ENCODE measurements at places on chromosomes 7 and 10. TPM values are rescaled to one million over a fixed set of nuclear protein-coding genes. Genes with fewer than 3 reads are reported as not detected.

DNA sequence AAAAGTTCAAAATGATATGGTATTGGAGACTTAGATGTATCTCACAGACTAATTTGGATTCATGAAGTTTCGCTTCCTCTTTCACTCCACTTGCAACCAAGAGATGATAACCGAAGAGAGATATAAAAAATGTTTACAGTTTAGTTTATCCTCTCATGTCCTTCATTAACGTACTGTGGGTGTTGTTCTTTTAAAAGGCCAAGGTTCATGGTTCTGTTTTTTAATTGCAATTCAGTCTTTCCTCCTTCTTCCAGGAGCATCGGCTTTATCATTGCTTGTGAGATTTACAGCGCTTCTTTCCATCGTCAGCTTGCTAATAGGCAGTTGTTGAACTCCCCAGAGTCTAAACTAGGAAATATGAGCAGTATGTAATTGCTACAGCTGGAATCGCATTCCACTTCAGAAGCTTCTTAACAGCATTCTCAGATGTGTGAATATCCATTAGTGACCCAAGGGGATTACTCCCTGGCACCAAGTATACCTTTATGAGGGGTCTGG is 75.9 kb upstream of the HGF start:
- DNase-seq: peak; percentile 76

DNA sequence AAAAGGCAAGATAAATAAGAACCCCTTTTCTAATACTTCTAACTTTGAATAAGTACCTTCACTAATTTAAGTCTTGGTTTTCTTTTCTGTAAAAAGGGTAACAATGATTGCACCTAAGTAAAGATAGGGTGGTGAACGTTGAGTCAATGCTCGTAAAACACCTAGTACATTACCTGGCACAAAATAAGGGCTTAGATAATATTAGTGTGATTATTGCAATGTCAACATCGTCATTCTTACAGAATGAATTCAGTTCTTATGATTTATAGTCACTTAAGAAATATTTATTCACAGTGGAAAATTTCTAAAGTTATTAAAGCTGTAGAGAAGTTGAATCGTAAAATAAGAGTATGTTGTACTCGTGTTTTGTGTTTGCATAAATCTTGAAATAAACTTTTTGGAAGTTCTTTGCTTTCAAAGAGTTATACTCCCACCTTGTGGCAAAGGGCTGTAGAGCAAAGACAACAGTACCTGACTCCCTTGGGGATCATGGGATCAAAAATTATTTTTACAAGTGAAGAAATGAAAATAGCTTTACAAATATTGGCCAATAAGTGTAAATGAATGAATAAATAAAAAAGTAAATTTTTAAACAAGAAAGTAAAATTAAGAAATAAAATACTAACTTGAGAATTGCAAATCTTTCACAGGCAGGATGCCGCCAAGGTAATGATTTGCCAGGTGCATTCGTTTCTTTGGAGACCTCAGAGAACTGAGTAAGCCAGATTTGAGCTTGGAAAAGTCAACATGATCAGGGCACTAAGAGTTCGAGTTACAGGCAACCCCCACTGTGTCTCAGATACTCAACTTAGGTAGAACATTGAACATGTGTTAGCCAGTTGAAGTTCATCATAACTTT is 285.8 kb upstream of the CACNA2D1 start:
- DNase-seq: peak; percentile 58

DNA sequence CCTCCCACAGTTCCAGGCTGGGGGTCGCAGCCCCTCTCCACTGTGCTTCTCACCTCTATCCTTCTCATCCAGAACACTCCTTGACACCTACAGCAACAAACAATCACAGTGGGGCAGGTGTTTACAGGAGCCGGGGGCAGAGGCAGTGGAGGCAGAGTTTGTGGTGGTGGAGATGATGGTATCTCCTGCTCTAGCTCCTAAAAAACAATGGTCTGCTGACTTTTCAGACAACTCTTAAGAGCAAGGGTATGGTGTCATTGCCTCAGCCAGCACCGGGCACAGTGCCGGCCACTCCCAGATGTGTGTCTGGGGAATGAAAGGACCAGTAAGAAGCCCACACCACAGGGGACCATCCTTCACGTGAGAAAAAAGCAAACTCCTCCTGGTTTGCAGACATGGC is 36.3 kb upstream of the ANTXRL start:
- no peak for DNase-seq

GRCh38 chr10:103499881-103500280 is 6.4 kb downstream of the NEURL1 start:
- DNase-seq: no peak

DNA sequence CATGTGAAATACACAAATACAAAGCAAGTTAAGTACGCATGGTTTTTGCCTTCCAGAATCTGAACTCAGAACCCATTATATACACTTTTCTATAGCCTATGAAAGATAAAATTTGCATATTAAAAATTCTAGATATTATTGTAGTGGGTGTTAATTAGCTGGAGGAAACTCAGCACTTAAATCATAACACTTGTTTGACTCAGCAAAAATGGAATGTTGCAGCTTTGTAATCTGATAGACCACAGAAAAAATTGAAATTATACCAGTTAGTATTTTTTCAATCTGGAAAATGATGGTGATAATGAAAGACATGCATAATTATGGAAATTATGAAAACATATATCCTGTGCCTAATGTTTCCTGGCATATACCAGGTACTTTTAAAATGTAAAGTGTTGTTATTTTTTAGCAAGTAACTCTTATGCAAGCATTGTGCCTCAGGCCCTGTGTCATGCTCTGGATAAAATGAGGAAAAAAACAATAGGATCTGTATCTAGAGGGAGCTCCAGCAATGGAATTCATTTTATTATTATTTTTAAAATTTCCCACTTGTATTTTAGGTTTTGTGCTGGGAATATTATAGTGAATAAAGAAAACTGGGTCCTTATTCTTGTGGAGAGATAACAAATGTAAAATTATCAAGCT is 490.4 kb upstream of the SEMA3A start:
- no peak for DNase-seq

DNA sequence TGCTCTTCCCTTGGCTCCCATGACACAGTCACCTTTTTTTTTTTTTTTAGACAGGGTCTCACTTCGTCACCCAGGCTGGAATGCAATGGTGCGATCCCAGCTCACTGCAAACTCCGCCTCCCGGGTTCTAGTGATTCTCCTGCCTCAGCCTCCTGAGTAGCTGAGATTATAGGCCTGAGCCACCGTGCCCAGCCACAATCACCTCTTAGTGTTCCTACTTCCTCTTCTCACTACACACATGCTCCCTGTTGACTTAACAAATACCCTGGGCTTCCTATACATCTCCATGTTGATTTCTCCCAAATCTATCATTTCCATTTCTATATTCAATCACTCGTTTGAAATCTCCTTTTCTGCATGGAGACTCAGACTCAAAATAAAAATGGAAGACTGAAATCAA is 91.7 kb downstream of the CUBN start:
- DNase-seq: no peak

GRCh38 chr10:786633-787474 is 97.4 kb upstream of the DIP2C start:
- no peak for DNase-seq

DNA sequence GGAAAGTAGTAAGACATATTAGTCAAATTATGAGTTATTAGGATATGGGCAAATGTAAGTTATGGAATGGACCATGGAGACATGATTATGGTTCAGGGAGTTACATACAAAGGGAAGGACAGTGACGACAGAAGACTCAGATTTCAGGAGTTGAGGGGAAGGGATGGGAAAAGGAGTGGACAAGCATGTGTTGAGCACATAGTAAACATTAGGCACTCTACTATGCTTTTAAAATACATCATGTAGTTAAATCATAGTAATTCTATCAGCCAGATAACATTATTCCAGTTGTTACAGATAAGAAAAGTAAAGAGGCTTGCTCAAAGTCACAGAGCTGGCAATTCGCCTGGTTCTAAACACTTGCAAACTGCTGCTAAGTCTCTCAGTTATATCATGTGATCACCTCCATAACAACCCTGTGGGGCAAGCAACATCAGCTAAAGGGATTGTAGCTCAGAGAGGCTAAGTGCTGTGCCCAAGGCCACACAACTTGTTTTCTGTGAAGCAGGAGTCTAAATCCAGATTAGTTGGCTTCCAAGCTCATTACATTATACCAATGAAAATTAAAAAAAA is 115.2 kb upstream of the MDFIC start:
- peak; percentile 72 for DNase-seq

- DNase-seq: no peak
These were observed 217.8 kb downstream of the PTPRN2 start for GRCh38 chr7:158369866-158370265.

DNA sequence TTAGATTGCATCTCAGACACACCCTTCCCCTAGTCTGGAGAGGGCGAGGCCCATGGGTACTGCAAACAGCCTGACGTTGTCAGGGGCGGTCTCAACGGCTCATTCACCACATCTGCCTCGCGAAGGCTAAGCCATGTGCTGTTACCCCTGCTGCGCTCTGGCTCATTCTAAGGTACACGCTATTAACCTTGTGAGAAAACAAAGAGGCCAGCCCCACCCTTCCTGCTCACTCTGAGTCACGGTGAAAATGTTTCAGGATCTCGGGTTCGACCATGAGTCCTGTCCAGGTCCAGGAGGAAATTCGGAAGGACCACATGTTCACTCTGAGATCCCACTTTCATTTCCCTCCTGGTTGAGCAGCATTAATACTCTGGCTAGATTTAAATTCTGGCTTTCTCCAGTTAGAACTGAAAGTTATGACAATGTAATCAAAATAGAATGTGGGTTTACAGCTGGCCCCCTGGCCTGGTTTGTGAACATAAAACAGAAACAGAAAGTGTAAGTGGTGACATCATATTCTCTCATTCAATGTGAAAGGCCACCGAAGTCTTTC is 55.2 kb downstream of the EGFR start:
- peak; percentile 82 for DNase-seq

- no peak for DNase-seq
These were observed 104.3 kb downstream of the NRBF2 start for GRCh38 chr10:63237396-63237795.

- no peak for DNase-seq
These were observed 75.8 kb upstream of the MRLN start for GRCh38 chr10:59829024-59829423.

GRCh38 chr7:34133983-34134782 is 228.8 kb downstream of the BMPER start:
- peak; percentile 79 for DNase-seq

DNA sequence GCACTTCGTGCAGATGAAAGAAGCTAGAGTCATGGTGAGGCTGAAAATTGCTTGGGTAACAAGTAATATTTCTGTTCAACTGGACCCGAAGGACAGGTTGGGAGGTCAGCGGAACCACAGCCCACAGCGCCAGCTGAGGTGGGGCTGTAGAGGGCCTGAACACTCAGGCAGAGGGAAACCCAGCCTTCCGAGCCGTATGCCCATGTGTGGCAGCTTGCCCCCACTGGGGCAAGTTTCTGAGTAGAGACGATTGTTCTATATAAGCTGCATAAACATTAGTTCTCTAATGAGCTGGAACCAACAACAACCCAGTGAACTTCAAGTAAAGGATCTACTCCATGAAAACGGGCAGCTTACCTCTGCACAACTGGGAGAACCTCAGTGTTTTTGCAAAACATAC is 58.4 kb upstream of the TNS3 start:
- no peak for DNase-seq

GRCh38 chr7:50806143-50806542 is 23.4 kb upstream of the GRB10 start:
- no peak for DNase-seq

GRCh38 chr10:69042417-69042816 is 45.5 kb upstream of the SRGN start:
- no peak for DNase-seq

- DNase-seq: no peak
These were observed 68.0 kb downstream of the SH3PXD2A start for GRCh38 chr10:103787331-103787730.

The ATRNL1 gene
- total RNA-seq: 8.4 TPM

The NPVF gene
- not detected for total RNA-seq

The PDE6C gene
- not detected for total RNA-seq

The DPP6 gene
- total RNA-seq: under 0.01 TPM

The CDH23 gene
- total RNA-seq: under 0.01 TPM

The ITGB1 gene
- 1,751 TPM for total RNA-seq

The VWDE gene
- total RNA-seq: not detected

All from fibroblast of villous mesenchyme (primary cell).